Activated CD4-positive, alpha-beta T cell treated with anti-CD3 and anti-CD28 coated beads, Interleukin-2, amount 50 U/mL, for 24 hours (primary cell): ENCODE measurements at places on chromosomes 7 and 10.

DNA sequence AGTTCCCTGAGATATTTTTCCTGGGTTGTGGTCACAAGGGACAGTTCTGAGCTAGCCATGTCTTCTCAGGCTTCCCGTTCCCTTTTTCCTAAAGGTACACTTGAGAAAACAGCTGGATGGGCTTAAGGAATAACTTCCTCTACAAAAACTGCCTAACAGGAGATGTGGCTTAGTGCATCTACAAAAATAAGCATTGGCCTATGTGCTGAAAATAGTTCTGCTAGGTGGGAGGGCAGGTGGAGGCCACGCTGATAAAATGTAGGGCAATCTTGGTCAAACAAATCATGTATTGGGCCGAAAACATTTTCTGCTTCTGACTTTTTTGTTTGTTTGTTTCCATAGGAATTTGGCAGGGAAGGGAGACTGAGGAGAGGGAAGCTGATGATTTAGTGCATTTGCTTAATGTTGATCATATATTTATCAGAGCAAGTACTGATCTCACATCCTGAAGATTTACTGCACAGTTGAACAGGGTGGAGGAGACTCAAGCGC lies 409.4 kb upstream of the FZD8 start:
- DNase-seq = no peak

DNA sequence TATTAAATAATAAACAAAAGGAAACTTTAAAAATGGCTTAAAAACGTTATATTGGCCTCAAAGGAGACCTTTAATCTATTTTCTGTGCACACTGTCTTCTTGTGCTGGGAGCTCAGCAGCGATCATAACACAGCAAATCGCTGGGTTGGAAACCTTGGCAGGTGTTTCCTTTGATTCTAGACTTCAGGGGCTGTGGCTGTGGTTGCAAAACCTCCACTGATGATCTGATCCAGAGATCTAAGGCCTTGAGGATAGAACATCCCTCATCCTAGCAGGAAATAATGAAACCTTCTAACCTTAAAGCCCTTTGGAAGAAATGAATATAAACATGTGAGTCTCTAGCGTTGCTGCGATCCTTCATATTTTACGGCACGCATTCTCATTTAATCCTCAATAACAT lies 29.8 kb downstream of the CDHR3 start:
- DNase-seq = no peak

DNA sequence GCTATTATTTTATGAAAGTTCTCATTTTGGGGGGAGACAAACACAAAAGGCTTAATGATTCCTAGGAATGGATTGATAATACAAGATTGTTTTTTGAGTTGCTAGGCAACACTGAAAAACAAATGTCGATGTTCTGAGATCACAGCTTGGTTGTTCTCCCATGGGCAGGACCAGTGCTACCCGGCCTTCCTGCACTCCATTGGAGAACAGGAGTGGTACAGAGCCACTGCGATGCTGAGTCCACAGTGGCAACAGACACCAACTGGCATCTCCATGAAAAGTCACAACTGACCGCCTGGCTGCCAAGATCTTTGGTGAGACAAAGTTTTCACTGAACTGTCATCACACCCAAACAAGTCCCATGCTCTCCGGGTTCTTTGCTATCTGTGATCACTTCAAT lies 68.9 kb upstream of the NMT2 start:
- DNase-seq = no peak

DNA sequence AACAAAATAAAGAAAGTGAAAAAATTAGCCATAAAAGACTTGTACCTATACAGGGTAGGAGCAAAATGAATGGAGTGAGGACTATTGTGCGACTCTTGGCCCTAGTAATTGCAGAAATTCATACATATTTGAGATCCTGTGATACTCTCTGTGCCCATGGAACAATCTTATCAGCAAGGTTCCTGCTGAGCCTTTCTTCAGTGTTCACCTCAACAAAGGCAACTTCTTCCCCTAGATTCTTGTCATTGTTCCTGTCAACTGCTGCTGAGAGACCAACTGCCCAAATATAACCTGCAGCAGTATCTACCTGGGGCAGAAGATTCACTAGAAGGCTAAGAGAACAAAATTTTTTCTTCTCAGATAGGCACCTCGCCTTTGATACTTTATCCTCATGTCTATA lies 187.4 kb downstream of the NEBL start:
- no peak for DNase-seq
